ENCODE measurements at places on chromosomes 6 and 20.

DNA sequence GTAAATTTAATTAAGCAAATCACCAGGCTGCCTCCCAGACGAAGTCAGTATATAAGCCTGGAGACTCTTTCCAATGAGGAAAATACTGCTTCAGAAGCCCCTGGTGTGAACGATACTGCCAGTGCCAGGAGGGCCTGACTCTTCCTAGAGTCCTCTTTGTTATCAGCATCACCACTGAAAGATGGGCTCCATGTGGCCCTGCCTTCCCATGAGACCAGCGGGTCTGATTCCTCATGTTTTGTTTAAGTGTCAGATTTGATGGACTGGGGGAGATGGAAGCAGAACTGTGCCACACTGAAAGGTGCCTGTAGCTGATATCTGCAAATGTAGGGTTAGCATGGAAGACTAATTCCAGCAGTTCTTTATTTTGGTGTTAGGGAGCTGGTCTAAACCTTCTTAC is 7.9 kb downstream of the NQO2 start:
- DNase-seq = no peak

- no peak for DNase-seq
Observed at GRCh38 chr6:105510746-105511145, 107.9 kb upstream of the PREP start.

DNA sequence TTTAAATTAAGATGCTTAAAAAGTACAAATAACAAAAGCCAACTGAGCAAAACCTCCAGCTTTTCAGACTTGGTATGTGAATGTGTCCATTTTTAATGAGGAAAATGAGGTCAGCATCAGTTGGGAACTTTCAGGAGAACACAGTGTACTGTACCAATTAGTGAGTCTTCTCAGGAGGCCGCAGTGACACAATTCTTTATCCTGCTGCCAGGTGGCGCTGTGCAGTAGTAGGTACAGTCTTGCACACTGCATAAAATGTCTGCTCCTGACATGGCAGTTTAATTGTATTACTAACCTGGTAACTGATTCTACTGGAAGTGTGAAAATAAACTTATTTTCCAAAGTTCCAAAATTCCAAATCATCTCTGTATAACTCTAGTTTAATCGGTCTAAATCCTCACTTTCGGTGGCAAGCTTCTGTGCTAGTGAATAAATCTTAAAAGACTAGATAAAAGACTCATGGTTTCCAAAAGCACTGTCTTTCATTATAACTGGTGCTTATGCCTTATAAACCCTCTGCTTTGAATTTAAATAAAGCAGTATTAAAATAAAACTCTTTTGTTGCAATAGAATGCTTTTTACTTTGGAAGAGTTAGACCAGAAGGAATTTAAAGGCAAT is 214.8 kb upstream of the MMS22L start:
- peak; percentile 62 for DNase-seq

GRCh38 chr20:12225898-12226297 is 308.2 kb downstream of the BTBD3 start:
- no peak for DNase-seq

- no peak for DNase-seq
Observed at GRCh38 chr20:56004007-56004406, 1.3 kb downstream of the CBLN4 start.

GRCh38 chr20:9447182-9447581 is 67.2 kb upstream of the LAMP5 start:
- DNase-seq = no peak

DNA sequence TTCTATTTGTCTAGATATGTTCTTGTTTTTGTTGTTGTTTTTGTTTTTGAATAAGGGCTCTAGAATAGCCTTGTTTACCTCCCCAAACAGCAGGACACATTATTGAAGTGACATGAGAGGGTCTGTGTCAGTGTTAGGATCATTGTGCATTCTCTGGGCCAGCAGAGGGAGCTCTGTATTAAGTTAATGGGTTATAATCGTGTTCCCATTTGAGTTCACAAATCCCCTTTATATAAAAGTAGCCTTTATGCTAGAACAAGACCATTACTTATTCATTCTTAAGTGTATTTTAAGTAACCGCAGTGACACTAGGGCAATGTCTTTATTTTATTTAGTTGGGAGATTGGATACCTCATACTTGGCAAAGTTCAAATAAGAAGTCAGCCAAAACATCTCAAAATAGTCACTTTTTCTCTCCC is 44.8 kb downstream of the STK4 start:
- DNase-seq = no peak

- DNase-seq = no peak
Observed at GRCh38 chr6:128412680-128413079, 107.7 kb downstream of the PTPRK start.

DNA sequence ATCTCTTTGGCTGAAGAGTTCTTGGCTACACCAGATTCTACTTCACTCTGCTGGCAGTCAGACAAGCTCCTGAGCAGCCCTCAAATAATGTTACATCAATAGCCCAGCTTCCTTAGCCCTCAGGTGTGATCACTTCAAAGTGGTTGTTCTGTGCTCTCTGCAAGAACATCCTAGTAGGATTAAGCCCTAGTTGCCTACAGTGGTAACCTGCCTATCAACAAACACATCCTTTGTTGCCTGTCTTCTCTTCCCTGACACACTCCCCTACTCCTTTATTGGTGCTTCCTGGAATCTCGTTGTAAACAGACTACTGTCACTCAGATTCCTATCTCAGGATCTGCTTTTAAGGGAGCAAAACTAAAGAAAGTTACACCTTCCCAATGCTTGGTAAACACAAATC is 45.1 kb upstream of the TASP1 start:
- no peak for DNase-seq

DNA sequence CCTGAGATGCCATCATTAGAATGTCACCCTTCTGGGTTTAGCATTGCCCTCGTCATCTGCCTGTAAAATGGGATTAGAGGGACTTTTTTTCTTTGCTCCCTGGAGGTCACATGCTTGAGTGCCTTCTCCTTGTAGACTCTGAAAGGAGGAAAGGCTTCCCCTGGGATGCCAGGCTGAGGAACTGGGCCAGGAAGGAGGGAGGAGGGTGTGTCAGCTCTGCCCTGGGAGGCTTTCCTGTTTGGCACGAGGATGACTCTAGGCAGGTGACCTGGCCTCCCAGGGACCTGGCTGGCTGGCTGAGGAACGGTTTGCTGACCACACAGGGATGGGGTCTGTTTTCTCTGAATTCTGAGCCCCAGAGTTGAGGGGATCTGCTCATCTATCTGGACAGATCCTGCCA is 137.9 kb upstream of the RNF24 start:
- DNase-seq = no peak

GRCh38 chr6:36245572-36246061 is 24.2 kb upstream of the PNPLA1 start:
- no peak for DNase-seq

GRCh38 chr6:46751658-46752057 is 4.9 kb downstream of the ANKRD66 start:
- no peak for DNase-seq

DNA sequence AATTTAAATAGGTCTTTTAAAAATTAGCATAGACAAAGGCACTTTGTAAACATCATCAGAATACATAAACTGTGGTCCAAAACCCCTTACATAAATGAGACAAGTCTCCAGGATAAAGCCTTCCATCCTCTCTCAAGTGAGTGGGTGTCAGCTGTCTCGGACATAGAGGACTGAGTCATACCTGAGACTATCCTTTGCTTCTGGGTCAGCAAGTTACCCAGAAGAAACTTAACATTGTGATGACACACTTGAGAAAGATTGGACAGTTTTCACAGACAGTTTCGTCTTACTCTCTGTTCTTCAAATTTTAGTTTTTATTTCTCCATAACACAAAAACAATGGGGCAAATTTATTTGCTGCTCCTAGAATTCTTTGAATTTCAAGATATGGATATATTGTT is 838.0 kb downstream of the DHX35 start:
- no peak for DNase-seq

DNA sequence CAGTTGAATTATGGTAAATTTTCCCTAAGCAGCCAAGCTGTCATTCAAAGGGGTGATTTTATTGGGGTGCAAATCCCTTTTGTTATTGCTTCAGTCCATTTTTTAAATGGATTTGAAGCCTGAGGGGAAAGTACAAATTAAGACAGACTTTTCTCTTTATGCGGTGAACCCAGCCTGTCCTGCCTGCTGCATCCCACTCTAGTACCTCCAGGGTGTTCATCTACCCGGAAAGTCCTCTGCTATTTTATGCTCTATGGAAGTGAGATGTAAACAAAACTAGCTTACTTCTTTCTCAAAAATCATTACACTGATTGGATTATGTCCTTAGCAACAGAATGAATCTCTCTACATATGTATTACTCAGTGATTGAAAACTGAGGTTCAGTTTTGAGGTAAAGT is 1088.9 kb upstream of the CITED2 start:
- no peak for DNase-seq

DNA sequence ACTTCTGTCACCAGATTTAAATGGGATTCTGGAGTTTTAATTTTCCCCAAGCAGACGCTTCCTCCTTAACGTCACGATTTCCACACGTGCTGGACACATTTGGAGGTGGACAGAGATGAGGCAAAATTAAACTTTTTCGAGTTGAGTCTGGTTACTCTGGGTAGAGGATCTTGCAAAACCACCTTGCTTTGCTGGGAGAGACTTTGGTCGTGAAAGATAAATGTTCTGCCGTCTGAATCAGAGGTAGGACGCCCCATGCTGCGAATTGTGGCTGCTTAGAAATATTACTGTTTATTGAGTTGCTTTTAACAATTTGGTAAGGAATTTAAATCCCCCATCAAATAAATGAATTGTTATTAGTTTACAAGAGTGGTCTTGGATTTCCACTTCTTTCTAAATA is 46.8 kb downstream of the CTCFL start:
- DNase-seq = no peak

DNA sequence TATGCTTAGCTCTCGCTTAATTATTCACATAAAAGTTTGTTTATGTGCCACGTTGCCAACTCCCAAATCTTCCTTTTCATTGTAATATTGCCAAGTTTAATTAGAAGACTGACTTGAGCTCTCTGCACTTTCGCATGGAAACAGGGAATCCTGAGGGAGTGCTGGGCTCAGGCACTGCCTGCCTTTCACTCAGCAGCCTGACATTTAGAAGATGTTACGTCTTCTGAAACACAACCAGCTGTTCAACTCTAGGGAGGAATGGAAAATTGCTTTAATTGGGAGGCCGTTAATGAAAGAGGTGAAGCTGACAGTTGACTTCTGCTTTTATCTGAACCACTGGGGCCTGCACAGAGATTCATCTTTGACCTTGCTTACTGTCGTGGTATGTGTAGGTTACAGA is 77.4 kb upstream of the MTHFD1L start:
- no peak for DNase-seq

DNA sequence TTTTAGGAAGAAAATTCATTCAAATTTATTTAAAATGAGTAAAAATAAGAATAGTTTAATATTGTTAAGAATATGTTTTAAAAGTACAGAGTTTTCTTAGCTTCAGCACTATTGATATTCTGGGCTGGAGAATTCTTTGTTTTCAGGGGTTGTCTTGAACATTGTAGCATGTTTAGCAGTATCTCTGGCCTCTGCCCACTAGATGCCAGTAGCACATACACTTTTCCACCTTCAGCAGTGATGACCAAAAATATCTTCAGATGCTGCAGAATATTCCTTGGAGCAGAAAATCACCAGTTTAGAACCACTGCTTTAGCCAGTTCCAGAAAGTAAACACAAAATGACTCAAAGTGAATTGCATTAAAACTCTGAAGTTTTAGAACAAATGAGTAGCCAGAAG is 19.4 kb upstream of the SDHAF4 start:
- no peak for DNase-seq

- no peak for DNase-seq
Observed at GRCh38 chr6:5540370-5540769, 279.1 kb downstream of the FARS2 start.

GRCh38 chr6:43766964-43767461 is 3.0 kb upstream of the VEGFA start:
- DNase-seq = no peak

GRCh38 chr6:548517-548916 is 108.4 kb downstream of the HUS1B start:
- DNase-seq = no peak

- DNase-seq = no peak
Observed at GRCh38 chr6:28764014-28764723, 159.6 kb downstream of the TRIM27 start.

DNA sequence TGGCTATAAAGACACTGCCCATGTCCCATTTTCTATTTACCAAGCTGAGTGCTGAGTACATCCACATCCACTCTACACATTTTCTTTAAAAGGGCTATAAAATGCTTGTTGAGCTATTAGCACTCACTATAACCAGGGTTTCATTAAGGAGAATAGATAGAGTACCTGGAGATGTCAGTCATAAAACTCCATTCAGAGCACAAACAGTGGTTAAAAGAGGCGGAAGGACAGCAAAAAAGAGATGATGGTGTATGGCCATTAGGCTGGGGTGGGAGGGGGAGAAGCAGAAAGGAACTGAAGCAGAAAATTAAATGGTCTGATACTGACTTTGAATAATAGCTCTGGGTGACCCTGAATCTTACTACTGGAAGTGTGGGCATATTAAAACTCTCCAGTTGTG is 609.9 kb upstream of the MAP3K7 start:
- DNase-seq = no peak

DNA sequence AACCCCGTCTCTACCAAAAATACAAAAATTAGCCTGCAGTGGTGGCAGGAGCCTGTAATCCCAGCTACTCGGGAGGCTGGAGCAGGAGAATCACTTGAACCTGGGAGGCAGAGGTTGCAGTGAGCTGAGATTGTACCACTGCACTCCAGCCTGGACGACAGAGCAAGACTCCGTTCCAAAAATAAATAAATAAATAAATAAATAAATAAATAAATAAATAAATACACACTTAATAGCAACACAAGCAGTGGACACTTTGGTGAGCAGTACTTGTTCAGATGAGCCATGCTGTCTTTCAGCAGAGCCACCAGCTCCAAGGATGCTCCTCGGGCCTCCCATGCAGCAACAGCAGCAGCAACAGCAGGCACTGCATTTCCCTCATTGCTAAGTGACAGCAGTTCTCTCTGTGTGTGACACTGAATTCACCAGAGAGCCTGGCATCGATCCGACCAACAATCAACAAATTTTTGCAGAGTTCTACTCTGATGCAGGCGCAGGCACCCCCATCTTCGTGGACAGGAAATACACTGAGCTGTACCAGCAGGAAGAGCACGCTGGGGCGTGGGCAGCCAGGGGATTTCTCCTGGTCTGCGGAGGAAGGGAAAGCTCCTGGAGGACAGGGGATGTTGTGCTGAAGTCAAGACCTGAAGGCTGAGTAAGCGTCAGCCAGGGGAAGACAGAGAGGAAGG is 54.0 kb upstream of the SNX9 start:
- DNase-seq = no peak

- DNase-seq = no peak
Observed at GRCh38 chr6:142444376-142444775, 142.6 kb downstream of the ADGRG6 start.

- DNase-seq = no peak
Observed at GRCh38 chr20:18754030-18754652, 59.4 kb upstream of the SCP2D1 start.

DNA sequence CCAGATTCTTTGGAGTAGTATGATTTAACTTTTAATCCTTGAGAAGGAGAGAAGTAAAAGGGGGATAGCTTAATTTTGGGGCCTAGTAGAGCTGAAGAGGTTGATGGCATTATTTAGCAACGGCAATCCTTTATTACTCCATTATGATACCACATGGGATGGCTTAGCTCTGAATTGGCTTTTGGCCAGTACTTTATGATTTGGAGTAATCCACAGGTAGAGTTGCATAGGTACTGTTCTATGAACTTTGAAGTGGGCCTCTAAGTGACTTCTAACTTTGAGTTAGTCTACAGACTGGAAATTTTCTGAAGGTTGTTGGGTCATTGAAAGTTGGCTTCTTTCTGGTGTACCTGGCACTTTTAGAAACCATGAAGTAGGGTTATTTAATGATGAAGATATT is 11.6 kb downstream of the YWHAB start:
- no peak for DNase-seq

All from activated CD8-positive, alpha-beta memory T cell treated with anti-CD3 and anti-CD28 coated beads, Interleukin-2, amount 50 U/mL, for 48 hours (primary cell).